NCI-H1436 (cell line): ENCODE measurements at places on chromosomes 13 and 19.

- DNase-seq, result no peak
Measured at GRCh38 chr19:18194554-18195238, 1.7 kb downstream of the MPV17L2 start.

DNA sequence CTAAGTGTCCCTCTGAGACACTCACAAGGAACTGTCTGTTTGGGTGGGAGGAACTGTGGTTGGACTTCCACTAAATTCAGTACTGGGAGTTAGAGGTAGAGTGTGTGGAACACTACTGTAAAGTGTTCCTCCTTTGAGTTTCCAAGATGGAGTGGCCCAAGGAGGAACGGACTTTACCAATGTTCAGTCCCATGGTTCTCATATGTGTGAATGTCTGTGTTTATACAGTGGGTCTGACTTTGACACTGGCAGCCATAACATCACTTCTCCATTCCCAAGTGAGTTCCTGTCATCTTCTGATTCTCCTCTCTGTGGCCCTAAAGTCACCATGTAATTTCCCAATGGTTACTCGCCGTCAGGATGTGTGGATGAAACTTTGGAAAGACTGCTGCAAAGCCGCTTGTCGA, 136.8 kb upstream of the SERP2 start:
- no peak for DNase-seq

DNA sequence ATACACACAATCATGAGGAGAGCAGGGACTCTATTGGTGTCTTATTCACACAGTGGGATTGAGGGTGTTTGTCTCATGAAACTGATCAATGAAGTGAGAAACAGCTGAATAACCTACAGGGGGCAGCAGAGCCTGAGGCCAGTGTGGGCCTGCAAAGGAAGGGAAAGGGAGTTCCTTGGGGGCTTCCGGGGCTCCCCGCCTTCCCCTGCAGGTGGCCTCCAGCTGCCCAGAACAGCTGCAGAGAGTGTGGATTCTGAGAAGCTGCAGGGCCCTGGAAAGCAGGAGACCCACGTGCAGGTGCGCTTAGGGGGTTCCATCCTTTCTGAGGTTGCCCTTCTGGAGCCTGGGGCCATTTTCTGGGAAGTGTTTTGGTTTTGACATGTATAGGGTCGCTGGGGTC, 20.1 kb downstream of the ZNF763 start:
- DNase-seq, result no peak

- no peak for DNase-seq
Measured at GRCh38 chr19:55275851-55276719, 3.8 kb downstream of the HSPBP1 start.

- DNase-seq, result no peak
Measured at GRCh38 chr19:31058676-31059340, 290.4 kb downstream of the TSHZ3 start.

DNA sequence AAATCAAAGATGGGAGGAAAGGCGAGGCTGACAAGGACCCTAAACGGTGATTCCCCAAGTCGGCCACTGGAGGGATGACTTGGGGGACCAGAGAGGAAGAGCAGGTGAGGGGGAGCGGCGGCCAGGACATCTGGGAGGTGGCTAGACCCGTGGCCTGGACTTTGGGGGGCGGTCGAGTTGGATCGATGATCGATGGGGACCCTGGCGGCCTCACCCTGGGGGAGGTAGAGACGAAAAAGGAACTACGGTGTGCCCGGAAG, 7.7 kb upstream of the CIRBP start:
- DNase-seq, result no peak

- no peak for DNase-seq
Measured at GRCh38 chr13:26497968-26498511, 59.4 kb upstream of the WASF3 start.

- no peak for DNase-seq
Measured at GRCh38 chr19:802498-803098, 5.3 kb downstream of the PTBP1 start.

- peak; percentile 38 for DNase-seq
Measured at GRCh38 chr13:42377640-42378382, 105.9 kb downstream of the AKAP11 start.

DNA sequence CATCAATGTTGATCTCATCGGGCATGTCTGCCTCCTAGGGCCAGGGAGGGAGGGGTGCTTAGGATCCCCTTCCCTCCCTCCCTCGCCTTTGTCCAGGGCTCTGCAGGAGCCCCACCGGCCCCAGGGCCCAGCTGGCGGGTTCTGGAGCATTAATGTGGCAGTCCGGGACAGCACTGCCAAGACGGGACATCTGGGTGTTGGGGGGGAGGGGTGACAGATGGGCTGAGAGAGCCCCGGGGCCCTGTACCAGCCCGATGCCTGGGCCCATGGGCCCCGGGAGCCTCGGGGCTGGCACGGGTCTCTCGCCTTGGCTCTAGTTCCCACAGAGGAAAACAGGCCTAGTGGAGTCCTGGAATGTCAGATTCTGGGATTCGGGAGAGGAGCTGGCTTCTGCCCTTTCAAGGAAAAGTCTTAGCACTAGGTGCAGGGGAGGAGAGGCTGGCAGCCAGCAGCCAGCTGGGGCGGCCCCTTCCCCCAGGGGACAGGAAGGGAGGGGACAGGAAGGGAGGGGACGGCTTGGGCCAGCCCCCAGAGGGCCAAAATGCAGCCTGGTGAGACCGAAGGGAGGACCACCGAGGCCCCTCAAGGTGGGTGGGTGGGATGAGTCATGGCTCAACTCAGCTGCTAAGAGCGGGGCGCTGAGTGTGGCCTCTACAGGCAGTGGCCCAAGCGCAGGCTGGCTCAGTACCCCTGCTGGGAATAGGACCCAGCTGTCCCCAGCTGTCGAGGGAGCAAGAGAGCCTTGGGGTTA, 3.1 kb downstream of the PPP1R14A start:
- DNase-seq, result no peak

GRCh38 chr19:21256722-21257121, 72.5 kb downstream of the ZNF708 start:
- no peak for DNase-seq

GRCh38 chr13:49632156-49632555, 3.8 kb downstream of the ARL11 start:
- no peak for DNase-seq

DNA sequence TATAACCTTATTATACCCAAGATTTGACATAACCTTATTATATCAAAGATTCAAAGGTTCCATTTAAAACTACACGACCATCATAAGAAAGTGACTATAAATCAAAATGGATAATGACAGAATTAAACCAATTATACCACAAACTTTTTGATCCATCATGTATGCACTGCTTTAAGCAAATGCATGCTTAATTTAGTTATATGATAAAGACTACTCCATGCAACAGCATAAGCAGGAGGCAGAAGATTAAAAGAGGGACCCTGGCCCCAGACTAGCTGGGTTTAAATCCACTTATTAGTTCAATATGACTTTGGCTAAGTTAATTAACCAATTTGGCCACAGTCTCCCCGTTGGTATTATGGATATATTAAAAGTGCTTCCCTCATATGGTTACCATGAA, 11.4 kb downstream of the EFNB2 start:
- DNase-seq, result no peak

DNA sequence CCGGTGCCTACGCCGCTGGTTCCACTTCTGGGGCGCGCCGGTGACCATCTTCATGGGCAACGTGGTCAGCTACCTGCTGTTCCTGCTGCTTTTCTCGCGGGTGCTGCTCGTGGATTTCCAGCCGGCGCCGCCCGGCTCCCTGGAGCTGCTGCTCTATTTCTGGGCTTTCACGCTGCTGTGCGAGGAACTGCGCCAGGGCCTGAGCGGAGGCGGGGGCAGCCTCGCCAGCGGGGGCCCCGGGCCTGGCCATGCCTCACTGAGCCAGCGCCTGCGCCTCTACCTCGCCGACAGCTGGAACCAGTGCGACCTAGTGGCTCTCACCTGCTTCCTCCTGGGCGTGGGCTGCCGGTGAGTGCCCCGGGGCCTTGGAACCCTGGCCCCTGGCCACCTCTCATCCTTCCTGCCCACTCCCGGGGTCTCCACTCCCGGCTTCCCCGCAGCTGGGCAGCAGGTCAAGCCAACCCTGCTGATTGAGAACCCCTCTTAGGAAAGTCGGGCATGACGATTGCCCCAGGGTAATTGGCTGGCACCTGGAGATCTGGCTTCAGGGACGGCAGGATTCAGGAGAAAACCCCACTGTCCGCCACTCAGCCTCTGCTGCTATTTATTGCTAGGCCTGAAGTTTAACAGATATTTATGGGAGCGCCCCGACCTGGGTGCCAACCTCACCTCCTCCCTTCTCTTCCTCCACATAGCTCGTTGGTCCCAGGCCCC, 39.1 kb downstream of the TRPM4 start:
- no peak for DNase-seq

DNA sequence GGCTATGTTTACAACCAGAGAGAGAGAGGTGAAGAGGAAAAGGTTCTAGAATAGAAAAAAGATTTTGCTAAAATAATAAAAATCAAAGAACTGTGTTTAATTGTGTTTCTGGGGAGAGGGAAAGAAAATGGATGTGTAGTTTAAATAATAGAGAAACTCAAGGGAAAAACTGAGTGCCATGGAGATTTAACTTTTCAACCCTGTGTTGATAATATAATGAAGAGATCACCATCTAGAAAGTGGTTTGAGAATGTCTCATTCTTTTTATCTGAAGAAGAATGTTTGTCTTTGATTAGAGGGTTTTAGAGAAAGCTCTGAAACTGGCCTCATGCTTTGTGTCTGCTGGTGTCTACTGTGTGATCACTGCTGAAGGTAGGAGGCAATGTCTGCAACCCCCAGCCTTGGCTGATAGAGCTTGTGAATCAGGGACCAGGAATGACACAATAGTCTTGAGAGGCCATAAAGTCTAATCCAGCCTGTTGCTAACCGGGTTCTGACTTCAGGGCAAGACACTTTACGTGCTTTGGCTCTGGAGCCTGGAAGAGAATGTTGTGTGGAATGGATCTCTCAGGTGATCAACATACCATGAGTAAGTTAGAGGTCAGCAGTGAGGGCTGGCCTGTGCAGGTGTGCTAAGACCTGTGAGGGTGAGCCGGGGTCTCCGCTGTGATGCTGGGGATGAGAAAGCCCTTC, 5.4 kb downstream of the COL4A2 start:
- no peak for DNase-seq

DNA sequence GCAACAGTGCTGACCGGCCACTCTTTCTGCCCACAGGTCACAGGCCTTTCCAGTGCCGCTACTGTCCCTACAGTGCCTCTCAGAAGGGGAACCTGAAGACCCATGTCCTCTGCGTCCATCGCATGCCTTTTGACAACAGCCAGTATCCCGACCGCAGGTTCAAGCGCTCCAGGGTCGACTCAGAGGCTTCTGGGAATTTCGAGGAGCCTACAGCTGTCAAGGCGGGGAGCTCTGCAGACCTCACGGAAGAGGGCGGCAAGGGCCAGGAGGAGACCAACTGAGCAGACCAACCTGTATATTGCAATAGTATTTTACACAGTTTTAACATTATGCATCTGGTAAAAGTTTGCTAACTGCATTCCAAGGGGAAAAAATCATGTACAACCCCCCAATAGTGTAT, 338.5 kb downstream of the ZNF536 start:
- no peak for DNase-seq

DNA sequence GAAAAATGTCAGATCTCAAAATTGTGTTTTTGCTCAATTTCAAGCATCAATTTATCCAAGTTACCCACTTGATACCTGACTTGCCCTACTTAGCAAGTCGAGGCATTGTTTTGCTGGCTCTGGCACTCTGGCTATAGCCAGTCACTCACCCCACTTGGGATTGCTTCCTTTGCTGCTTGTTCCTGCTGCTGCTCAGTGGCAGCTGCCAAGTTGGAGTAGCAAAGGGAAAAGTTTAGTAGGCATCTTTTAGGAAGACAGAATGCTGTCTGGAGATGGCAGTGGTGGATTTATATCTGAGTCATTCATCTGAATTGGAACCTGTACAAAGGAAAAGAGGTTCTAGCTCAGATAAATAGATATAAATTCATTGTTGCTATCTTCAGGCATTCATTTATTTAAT, 41.2 kb downstream of the PCCA start:
- no peak for DNase-seq

DNA sequence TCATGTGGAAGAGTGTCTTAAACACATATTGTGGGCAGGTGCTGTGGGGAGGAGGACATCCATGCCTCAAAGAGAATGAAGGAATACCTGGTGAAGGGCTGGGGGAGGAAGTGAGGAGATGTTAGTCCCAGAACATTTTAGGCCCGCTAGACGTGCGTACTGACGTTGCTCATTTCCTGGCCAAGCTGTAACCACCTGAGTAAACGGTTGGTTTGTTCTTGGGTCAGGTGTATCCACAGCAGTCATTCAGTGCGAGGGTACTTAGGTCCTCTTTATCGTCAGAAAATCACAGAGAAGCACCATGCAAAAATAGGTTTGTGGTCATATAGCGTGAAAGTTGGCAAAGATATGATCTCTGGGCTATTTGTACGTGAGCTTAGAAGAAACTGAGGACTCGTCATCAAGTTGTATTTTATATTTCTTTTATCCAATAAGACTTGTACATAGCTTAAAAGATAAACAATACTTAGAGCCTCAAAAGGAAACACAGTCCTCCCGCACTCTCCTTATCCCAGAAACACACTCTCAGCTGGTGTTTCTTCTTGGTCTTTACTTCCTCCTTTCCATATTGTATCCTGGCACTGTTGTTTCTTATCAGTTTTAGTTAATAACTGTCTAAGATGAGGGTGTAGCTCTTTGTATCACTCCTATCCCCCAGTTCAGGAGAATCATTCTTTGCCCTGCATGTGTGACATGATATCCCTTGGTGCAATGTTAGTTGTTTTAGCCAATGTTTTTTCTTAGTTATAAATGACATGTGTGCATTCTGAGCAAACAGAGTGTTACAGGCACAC, 52.0 kb downstream of the ARHGEF7 start:
- no peak for DNase-seq

DNA sequence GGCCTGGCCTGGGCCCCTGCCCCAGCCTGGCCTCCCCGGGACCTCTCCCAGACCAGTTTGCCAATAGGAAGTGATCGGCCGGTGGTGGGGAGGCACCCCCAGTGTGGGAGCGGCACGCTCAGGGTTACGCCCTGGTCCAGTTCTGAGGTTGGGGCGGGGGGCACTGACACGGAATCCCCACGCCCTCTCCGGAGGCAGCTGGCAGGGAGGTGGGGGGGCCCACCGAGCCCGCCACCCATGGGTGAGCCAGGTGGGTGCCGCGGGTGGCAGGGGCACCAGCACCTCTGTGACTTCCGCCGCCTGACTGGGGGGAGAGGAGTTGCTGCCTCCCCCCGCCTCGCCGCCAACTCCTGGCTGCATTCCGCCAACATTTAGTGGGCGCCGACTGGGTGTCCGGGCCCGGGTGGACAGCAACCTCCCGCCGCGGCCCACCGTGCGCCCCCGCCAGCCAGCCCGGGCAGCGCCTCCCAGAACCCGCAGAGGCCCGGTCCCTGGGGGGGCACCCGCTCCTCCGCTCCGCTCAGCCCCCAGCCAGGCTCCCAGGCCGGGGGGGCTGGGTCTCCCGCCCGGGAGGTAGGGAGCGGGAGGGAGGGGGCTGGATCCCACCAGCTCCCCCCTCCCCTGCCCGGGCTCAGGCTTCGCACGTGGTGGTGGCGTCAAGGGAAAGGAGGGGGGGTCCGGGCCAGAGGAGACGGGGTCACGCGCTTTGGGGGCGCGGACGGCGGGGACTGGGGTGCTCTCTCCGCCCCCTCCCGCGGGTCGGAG, 2.0 kb downstream of the ZBTB7A start:
- DNase-seq, result no peak

GRCh38 chr13:55091172-55091571, 2049.5 kb upstream of the PRR20A start:
- DNase-seq, result no peak

- no peak for DNase-seq
Measured at GRCh38 chr19:29517946-29518345, 7.8 kb upstream of the VSTM2B start.

GRCh38 chr13:30140973-30141372, 166.4 kb downstream of the KATNAL1 start:
- no peak for DNase-seq
